Omental fat pad (tissue), 4 donors: ENCODE measurements at places on chromosomes 12 and 14. TPM values are rescaled to one million over a fixed set of nuclear protein-coding genes. Genes with fewer than 3 reads are reported as not detected.

- no peak for DNase-seq
These were observed 191.1 kb downstream of the TMX1 start for GRCh38 chr14:51431033-51431709.

- DNase-seq, result no peak
These were observed 27.4 kb upstream of the PAPLN start for GRCh38 chr14:73209953-73210352.

DNA sequence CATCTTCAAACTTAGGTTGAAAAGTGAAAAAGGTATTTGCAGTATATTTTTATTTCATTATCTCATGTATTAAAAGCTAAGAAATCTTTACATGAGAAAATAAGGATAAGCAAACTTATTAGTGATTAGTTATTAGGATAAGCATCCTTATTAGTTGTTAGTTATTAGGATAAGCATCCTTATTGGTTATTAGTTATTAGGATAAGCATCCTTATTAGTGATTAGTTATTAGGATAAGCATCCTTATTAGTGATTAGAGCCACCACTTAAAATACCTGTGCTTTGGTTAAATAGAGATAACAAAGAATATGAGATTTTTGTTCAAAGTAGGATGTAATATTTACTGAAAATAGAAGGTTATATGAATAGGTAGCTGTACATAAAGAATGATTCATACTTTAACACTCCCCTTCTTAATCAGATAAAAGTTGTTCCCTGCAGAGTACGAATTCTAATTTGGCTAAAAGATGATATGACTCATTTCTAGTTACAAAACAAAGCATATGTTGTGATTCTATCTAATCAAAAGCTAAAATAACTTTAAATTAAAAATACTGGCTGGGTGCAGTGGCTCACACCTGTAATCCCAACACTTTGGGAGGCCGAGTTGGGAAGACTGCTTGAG, 56.4 kb downstream of the KDM5A start:
- DNase-seq, result no peak

DNA sequence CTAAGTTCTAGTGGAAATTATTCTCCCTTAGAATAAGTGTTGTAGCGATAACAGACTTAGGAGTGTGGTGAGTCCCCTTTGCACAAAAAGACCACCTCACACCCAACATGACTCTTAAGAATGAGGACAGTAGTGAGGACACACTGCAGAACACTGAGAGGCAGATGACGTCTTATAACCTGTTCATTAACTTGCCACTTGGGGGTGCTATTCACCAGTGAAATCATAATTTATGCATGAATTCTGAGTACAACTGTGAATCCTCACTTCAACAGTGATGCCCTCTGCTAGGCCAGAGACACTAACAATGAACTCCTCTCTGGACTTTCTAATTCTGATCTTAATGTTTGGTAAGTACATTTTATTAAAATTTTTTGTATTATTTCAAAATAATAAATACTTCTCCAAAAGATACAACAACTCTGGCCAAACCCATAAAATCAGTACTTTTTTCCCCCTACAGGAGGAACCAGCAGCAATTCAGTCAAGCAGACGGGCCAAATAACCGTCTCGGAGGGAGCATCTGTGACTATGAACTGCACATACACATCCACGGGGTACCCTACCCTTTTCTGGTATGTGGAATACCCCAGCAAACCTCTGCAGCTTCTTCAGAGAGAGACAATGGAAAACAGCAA, 274.7 kb downstream of the DAD1 start:
- no peak for DNase-seq

GRCh38 chr12:54890339-54890738, 36.0 kb downstream of the MUCL1 start:
- no peak for DNase-seq

DNA sequence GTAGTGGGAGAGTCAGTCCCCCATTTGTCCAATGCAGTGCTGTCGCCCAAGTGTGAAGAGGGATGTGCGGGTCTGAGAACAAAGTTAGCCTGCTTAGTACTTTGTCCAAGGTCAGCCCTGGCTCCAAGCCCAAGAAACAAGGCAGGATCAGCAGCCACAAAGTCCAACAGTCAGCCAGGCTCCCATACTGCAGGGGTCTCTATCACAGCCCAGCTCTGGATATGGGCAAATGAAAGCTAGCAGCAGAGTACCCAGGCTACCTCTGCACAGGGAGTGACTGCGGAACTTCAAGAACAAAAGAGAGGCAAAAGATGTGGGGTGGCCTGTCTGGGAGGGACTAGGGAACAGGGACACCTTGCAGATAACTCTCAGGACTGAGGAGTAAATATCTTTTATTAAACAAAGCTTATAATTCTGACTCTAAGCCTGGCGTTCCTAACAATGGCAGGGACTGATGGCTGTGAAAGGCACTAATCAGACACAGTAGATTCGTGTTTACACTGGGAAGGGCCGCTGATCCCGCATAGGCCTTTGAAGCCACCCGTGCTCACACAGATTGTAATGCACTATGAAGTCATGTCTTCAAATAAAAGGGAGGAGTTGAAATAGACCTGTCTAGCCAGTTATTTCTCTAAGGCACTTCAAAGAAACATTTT, 91.0 kb upstream of the EEA1 start:
- no peak for DNase-seq

GRCh38 chr14:75022655-75023054, 19.9 kb downstream of the EIF2B2 start:
- DNase-seq, result no peak

The GARIN6 gene
- not detected for total RNA-seq

GRCh38 chr14:51121096-51121495, 26.2 kb upstream of the TRIM9 start:
- DNase-seq, result no peak

GRCh38 chr14:97634751-97635150, 837.6 kb downstream of the VRK1 start:
- DNase-seq, result no peak

GRCh38 chr12:71161591-71161990, 3.8 kb upstream of the TSPAN8 start:
- no peak for DNase-seq

DNA sequence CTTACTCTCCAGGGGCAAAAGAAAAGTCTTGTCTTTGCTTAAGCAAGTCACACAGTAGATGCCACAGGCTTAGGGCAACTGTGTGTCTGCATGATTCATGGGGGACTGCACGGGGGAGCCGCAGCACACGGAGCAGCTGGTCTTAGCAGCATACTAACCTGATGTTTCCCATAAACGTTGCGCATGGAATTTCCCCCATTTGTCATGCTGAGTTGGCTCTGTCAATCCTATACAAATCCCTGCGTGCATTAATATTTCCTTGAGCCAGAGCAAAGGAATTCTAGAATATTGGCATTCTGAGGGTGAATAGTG, 71.2 kb downstream of the SAMD4A start:
- no peak for DNase-seq

- DNase-seq, result no peak
These were observed 78.2 kb downstream of the PRKAB1 start for GRCh38 chr12:119746169-119746568.

- no peak for DNase-seq
These were observed 37.6 kb upstream of the SLCO1C1 start for GRCh38 chr12:20657496-20657895.

The DAO gene
- total RNA-seq, result not detected

GRCh38 chr12:10018386-10018785, 8.0 kb downstream of the CLEC12B start:
- no peak for DNase-seq

DNA sequence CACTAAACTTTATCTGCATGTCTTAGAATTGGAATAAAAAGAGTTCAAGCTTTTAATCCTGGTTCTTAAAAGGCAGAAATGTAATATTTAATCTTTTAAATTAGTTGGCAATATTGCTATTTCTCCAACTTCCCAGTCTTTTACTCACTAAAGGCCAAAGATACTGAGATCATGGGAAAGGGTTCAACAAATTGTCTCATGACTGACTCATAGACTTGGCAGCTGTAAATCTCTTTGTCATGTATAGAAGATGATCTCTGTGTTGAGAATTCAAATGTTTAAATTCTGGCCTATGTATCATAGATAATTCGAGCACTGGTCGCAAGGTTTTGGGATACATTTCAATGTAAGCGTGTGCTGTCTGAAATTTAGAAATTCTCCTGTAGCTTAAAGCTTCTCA, 40.1 kb upstream of the STRAP start:
- no peak for DNase-seq

The CLEC1A gene
- 7.3 TPM for total RNA-seq

DNA sequence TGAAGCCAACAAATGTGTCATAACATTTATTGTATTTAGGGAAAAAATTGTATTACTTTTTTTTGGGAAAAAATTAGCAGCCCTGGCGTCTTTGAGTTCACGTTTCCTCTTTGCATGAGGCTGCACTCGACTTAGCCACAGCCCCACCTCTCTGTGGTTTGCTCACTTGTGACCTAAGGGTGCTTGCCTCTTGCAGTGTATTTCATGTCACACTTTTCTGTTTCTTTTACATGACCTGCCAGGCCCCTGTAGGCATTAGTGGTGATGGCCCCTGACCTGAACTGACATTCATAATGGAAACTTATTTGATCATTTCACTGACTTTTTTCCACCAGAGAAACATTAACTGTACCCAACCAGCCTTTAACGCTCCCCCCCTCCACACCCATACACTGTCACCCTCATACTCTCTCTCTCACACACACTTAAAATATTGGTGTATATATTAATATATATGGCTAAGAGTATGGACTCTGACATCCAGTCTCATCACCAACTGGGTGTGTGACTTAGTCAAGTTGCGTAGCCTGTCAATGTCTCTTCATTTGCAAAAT, 122.9 kb downstream of the PRKCH start:
- DNase-seq, result no peak

GRCh38 chr12:113470871-113471618, 626 bp downstream of the LHX5 start:
- no peak for DNase-seq

GRCh38 chr12:6563448-6564050, 4.5 kb downstream of the NOP2 start:
- DNase-seq, result peak; percentile 58

- DNase-seq, result no peak
These were observed 633 bp downstream of the TC2N start for GRCh38 chr14:91866511-91867295.

DNA sequence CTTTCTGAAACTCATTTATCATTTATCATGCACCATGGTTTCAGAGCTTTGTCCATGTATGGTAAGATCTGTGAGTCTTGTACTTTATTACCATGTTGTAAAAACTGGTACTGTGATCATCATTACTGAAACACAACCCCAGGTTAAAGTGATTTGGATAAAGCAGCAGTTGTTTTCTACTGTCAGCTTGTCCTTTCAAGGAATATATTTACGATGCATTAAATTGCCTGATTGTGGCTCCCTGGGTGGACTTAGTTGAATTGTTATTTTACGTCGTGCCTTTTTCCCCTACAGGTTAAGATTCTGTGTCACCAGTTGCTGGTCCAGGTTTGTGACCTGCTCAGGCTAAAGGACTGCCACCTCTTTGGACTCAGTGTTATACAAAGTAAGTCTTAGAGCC, 46.1 kb downstream of the FRMD6 start:
- no peak for DNase-seq

GRCh38 chr14:80620434-80620833, 321.1 kb downstream of the CEP128 start:
- DNase-seq, result no peak

- no peak for DNase-seq
These were observed 2.9 kb downstream of the MMP14 start for GRCh38 chr14:22839159-22839779.

- no peak for DNase-seq
These were observed 132.2 kb downstream of the MON2 start for GRCh38 chr12:62598846-62599245.

GRCh38 chr12:76138656-76139055, 54.2 kb upstream of the NAP1L1 start:
- no peak for DNase-seq

The SLC5A8 gene
- total RNA-seq, result not detected

DNA sequence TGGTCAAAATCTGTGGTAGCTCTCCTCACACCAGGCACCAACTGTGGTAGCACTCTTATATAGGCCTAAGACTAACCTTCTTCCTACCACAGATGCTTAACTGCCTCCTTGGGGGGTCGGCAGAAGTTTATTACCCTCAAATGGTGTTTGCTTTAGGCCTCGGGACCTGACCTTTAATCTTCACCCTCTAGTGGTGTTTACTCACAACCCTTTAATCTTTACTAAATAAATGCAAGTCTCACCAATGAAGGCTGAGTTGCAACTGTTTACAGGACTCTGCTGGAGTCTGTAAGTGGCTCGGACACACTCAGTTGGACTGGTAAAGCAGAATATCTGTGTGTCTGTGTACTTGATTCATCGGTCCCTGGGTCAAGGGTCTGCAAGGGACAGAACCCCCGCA, 29.4 kb downstream of the CCER1 start:
- no peak for DNase-seq

DNA sequence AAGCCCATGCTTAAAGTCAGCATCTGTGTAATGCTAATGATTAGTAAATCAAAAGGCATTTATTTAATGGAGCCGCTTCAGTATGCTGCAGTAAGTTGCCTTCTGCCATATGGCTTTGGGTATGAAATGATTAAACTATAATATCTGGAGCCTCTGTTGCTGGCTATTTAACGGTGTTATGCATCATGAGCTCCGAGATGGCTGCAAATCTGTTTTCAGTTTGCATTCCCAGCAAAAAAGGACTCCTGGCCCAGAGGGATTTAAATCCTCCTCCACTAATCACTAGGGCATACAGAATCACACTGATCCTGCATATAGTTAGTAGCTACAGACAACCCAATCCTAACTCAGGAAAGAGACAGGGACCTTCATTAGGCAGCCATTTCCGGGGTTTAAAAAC, 171.5 kb upstream of the EEA1 start:
- DNase-seq, result no peak

- no peak for DNase-seq
These were observed 925 bp downstream of the DICER1 start for GRCh38 chr14:95156161-95157047.

The HHIPL1 gene
- total RNA-seq, result 2.2 TPM

The OTOGL gene
- total RNA-seq, result 0.19 TPM

GRCh38 chr14:102226356-102227125, 78.4 kb downstream of the MOK start:
- no peak for DNase-seq

DNA sequence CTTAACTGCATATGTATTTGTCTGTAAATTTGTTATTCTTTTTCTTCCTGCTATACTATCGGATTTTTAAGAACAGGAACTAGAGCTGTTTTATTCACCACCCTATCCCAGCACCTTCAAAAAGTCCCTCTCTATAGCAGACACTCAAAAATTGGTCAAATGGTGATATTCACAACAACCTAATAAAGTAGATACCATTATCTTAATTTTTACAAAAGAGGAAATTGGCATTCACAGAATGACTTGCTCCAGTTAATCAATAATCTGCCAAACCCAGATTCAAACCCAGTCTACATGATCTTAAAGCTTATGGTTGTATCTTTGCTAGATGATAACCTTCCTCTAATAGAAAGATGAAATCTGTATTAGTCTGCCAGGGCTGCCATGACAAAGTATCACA, 426.6 kb downstream of the EGLN3 start:
- DNase-seq, result no peak

GRCh38 chr14:75885829-75886228, 96.0 kb downstream of the TGFB3 start:
- DNase-seq, result no peak

DNA sequence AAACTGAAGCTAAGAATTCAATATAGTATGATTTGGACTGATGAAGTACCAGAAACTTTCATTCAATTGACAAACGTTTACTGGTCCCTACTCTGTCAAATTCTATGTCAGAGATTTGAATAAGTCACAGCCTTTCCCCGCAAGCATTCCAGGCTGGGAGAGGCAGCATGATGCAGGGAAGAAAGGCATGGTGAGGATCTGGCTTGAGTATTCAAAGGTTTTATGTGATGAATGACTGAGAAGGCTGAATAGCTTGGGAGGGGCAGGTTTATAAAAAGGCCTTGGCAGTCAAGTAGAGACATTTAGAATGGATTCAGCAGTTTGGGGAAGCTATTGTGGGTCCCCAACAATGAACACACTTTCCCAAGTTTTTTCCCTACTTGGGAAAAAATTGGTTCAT, 431.8 kb downstream of the DPF3 start:
- no peak for DNase-seq
